SW480 (cell line): ENCODE measurements at places on chromosomes 4 and X.

- no peak for DNase-seq
Observed at GRCh38 chr4:151263455-151263854, 13.5 kb upstream of the PRSS48 start.

DNA sequence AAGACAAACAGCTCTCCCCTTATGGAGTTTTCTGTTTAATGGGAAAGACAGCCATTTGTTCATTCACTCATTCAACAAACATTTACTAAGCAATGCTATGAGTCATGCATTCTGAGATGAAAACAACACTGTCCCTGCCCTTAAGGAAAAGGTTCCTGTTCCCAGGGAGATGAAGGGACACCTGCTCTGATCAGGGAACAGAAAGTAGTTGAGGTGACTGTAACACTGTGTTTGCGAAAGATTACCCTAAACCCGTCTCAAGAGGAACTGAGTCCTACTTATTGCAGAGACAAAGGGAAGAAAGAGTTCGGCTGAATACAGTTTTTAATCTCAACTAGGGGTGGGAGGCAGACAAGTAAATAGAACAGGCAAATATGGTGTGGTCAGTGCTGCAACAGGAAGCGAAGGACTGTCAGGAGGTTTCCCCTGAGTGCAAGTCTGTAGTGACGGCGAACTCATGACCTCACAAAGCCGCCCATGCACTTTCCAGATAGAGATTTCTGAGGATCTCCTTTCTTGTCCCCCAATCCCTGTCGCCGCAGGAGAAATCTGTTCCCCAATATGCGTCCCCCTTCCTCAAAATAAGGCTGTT is 712 bp downstream of the STX18 start:
- peak; percentile 39 for DNase-seq

GRCh38 chr4:184806229-184806550 is 19.6 kb downstream of the ACSL1 start:
- DNase-seq, result no peak

DNA sequence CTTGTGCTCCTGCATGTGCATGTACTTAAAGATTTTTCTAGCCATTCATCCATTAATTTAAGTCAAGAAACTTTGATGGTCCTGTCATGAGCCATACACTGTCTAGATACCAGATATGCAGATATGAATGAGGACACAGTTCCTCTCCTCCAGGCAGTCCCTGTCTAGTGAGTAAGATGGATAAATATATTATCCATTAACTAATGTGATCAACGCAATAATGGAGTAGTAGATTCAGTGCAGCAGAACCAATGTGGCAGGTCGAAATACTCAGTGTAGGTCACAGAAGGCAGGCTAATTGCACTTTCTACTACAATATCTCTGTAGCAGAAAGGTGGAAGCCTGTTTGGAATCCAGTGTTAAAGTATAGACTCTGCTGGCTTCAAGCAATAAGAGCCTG is 112.5 kb downstream of the PCDH7 start:
- no peak for DNase-seq

- DNase-seq, result no peak
Observed at GRCh38 chr4:134337574-134337973, 136.0 kb upstream of the PABPC4L start.
